ENCODE measurements at places on chromosomes 11 and 22.

GRCh38 chr11:16861862-16862261 is 123.4 kb downstream of the C11orf58 start:
- no peak for DNase-seq

- DNase-seq: no peak
Measured at GRCh38 chr11:104098555-104098954, 62.1 kb downstream of the DDI1 start.

DNA sequence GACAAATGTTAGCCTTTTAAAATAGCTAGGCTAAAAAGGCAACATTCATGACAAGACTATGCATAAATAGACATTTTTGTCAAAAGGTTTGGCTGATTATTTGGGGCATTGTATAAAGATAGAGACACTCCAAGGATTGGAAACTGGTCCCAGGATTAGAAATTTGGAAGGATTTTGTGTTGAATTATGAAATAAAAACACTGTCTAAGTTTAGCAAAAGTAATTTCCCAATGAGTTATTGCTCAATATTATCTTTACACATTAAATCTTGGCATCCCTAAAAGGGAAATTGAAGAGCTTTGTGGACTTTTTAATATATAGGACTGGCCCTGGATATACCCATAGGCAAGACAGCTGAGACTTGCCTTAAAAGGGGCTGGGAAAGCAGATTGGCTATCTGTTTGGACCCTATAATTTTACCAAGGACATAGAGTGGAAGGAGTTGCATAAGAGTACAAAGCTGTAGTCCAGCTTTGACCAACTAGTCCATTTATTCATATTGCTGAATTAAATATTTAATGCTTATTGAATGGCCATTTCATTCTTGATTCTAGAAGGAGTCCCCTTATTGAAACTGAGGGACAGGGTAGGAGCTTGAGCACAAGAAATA is 382.7 kb downstream of the METTL15 start:
- no peak for DNase-seq

DNA sequence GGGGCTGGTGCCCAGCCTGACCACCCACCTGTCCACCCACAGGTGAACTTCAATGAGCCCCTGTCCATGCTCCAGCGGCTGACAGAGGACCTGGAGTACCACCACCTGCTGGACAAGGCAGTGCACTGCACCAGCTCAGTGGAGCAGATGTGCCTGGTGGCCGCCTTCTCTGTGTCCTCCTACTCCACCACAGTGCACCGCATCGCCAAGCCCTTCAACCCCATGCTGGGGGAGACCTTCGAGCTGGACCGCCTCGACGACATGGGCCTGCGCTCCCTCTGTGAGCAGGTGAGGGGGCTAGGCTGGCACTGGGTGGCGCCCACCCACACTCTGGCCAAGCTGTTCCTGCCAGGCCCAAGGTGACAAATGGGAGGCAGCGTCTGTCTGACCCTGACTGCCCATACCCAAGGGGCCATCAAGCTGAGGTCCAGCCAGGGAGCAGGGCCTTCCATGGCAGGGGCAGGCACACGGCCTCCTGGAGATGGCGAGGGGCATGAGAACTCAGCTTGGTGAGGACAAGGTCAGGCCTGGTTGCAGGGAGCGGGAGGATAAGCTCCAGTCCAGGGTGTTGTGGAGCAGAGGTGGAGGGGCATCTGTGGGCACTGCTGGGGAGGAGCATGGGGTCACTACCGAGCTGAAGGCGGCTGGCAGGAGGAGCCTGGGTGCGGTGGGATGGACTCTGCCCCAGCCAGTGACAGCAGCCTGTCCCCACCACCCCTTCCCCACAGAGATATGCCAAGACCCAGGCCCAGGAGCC is 77.7 kb downstream of the MORC2 start:
- DNase-seq: peak; percentile 50

DNA sequence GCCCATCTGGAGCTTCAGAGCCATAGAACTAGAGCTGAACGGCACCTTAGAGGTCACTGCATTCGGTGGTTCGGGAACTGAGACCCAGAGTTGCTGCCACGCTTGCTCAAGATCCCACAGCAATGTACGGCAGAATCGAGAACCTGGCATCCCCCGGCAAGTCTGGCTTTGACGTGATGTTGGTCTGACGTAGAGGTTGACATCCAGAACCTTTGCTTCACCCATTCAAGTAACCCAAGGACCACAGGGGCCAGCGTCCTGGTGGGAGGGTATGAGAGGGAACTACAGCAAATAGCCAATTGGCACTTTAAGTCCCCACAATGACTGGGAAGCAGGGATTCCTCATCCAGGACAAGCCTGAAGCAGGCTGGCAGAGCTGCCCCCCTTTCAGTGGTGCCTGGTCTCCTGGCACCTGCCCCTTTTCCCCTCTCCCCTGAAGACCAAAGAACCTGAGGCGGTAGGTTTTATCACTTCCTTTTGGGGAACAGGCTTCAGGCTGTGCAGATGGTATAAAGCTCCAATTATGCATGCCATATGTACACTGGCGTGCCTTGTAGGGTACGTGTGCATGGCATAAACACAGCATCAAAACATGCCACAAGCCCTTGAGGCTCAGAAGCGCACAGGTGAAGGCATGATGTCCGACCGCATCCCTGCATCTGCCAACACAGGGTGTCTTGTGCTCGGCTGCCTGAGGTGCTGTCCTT is 15.3 kb upstream of the TEF start:
- no peak for DNase-seq

DNA sequence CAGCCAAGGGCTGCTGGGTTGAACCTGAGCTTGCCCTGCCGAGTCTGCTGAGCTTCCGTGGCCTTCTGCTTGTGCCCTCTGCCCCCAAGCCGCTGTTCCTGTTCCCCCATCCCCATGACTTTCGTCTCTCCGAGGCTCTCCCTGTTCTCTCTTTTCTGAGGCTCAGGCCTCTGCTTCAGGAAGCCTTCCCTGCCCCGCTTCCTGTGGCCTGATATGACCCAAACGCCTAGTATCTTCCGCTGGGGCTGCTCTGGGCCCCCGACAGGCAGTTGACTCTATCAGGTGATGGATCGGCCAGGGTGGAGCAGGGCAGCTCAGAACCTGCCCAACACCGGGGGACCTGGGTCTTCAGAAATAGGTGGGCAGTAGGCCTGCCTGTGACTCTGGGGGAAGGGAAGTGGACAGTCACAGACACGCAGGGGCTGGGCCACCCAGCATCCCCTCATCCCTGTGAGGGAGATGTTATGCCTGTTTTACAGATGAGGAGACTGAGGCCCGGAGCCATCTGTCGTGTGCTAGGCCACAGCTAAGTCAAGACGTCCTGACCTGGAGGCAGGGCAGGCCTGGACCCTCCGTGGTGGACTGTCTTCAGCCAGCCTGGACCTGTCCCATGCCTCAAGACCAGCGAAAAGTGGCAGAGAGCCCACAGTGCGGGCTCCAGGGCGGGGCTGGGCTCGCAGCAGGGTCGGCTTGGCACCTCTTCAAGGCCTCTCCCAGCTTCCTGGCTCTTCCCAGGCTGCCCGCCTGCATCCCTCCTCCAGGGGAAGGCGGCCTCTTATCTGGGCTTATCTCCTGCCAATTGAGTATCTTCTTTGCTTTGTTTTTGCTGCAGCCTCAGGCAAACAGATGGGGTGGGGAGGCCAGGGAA is 16.2 kb downstream of the BAD start:
- DNase-seq: peak; percentile 70

- no peak for DNase-seq
Measured at GRCh38 chr11:76229690-76230240, 23.5 kb upstream of the WNT11 start.

- no peak for DNase-seq
Measured at GRCh38 chr11:93193731-93194130, 4.1 kb downstream of the SLC36A4 start.

GRCh38 chr11:106621484-106621883 is 396.8 kb downstream of the GUCY1A2 start:
- DNase-seq: no peak

- peak; percentile 25 for DNase-seq
Measured at GRCh38 chr11:60915248-60915914, 1.4 kb downstream of the TMEM109 start.

DNA sequence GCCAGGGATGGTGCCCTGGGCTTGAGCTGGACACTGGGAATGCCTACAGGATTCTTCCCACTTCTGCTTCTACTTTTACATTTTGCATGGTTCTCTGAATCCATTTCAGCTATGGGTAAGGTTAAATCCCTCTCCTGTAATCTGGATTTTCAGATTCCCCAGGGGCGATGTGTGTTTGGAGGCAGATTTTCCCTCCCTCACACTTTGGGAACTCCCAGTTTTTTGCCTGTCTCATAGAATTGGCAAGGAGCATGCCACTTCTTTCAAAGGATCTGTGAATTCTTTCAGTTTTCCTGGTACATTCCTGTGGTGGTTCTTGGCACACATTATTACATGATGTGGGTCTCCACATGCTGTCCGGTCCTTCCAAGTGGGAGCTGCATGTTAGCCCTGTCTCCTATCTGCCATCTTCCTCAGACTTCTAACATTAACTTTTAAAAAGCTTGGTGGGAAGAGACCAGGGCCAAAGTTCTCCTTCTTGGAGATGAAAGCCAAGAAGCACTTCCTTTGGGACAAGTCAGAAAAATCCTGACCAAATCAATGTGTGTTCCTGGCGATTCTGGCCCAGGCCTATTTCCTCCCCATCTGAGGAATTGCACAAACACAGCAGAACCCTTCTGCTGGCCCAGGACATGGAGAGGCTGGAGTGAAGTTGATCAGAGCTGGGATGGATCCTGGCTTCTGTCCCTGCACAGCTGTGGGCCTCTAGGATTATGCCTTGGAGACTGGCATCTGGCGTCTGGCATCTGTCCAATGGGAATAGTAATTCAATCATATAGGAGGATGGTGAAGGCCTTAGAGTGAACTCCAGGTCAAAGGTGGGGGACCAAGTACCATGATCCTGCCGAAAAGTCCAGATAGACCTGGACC is 5.4 kb upstream of the APOL2 start:
- no peak for DNase-seq

- DNase-seq: no peak
Measured at GRCh38 chr11:116603728-116604323, 169.0 kb downstream of the BUD13 start.

- DNase-seq: peak; percentile 75
Measured at GRCh38 chr11:61922539-61922938, 5.2 kb upstream of the RAB3IL1 start.

DNA sequence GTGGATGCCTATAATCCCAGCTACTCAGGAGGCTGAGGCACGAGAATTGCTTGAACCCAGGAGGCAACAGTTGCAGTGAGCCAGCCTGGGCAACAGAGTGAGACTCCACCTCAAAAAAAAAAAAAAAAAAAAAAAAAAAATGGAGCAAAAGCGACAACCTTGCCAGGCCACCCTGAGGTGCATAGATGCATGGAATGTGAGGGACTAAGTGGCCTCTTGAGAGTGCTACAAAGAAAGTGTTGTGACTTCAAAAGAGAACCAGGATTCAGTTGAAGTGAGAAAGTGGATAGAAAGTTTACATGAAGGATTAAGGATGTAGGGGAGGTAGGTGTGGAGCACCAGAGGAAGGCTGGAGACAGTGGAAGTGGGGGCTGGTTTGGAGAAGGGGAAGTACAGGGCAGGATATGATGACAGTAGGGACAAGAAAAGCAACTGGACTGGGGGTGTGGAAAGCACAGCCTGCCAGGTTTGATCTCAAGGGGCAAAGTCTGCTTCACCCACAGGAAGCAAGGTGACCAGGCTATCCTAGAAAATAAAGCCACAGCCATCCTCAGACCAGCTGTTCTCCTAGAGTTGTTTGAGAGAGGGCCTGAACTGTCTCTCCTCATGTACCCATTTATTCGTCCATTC is 36.0 kb upstream of the OLFML1 start:
- no peak for DNase-seq

DNA sequence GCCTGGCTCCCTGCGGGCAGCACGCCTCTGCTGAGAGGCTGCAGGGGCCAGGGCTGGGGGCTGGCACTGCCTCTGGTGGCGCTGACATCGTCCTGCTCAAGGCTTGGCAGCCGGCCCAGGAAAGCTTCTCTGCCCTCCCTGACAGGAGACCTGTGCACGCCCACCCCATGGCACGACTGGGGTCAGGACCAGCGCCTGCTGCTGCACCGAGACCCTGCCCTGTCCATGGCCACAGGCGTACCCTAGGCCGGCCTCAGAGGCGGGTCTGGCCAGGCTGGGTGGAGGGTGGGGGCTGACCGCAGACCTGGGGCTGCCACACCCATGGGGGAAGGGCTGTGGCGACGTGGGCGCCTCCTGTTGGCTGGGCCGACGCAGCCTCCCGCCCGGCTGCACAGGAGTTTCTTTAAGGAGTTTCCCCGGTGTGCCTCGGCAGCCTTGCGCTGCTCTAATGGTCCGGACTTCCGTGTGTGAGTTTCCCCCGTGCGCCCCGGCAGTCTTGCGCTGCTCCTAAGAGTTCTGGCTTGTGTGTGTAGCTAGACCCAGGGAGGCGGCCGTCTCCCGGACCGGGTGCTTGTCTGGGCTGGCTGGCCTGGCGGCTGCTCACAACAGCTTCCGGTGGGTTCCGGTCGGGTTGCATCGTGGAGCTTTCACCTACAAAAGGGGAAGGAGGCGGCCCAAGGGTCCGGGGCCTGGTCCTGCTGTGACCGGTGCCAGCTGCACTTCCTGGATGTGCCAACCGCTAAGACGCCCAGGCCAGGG is 4.6 kb downstream of the TRABD start:
- peak; percentile 62 for DNase-seq

- DNase-seq: no peak
Measured at GRCh38 chr11:102239911-102240310, 77.4 kb upstream of the BIRC3 start.

DNA sequence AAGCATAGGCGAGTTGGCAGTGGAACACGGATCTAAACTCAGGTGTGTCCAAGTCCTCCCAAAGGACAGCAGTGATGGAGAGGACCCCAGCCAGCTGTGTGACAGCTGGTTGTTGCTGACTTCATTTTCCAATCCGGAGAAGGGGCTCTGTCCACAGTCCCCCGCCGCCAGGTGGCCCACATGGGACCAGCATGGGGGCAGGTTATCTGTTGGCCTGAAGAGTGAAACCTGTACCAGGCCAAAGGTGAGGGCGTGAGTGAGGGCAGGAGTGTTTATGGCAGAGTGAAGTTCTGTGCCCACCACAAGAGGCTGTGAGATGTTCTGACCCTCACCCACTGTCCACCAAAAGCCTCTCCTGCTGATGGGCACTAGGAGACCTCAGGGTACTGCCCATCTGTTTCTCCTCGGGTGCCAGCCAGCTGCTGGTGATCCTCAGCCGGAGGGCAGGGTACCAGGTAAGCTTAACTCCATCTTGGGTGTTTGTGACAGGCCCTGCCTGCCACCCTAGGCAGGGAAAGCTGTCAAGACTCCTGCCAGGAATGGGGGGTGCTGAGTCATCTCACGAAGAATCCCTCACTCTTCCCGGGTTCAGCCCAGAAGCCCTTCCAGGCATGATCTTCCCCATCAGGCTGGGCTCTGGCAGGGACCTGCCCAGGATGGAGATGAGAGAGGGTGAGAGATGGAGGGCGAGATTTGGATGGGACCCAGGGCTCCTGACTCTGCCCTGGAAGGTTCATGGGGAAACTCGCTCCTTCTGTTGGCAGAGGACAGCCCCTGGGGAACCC is 15.5 kb upstream of the TAB1 start:
- no peak for DNase-seq

- peak; percentile 74 for DNase-seq
Measured at GRCh38 chr11:77819921-77820564, 479 bp downstream of the RSF1 start.
